ENCODE measurements at places on chromosomes 11 and 22.
A peak's percentile ranks its signal among the peaks of the same experiment; 100 is the strongest.

DNA sequence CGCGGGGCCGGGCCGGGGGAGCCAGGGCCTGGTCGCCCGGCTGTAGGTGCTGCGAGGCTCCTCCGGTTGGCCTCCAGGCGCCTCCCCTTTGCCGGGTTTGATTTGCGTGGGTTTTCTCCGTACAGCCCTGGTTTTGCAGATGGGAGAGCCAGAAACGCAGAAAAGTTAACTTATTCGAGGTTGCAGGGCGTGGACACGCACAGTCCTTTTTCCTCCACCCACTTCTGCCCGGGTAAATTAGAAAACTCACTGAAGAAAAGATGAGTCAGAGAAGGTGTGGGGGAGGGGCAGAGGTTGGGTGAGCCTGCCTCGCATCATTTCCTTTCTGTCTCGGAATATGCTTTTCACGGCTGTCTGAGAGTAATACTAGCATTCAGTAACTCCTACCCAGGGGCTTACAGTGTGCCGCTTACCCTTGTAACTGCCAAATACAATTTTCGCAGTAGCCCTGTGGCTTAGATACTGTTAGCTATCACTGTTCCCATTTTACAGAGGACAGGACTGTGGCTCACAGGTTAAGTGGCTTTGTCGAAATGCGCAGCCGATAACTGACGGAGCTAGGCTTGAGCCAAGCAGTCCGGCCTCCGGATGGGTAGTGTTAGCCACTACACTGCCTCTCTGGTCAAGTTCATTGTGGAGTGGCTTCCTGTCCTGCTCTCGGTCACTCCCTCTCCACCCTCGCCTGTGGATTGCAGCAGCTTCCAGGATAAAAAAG lies 812 bp downstream of the FADD start:
- DNase-seq = peak; percentile 2

DNA sequence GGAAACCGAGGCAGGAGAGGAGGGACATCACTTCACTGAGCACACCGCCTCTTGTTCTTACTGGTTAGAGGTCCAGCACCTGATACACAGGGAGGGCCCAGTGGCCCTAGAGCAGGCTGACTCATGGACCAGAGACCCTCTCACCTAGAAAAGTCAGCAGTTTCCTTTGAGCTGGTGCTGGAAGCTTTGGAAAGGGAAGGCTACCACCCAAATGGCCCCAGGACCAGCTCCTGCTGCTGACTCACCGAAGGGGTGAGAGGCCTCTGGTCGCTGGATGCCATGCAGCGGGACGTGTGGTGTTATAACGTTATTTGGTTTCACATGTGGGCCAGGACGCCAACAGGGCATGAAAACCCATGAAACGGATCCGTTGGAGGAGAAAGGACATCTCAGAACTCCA lies 3.8 kb downstream of the NADSYN1 start:
- DNase-seq = no peak

DNA sequence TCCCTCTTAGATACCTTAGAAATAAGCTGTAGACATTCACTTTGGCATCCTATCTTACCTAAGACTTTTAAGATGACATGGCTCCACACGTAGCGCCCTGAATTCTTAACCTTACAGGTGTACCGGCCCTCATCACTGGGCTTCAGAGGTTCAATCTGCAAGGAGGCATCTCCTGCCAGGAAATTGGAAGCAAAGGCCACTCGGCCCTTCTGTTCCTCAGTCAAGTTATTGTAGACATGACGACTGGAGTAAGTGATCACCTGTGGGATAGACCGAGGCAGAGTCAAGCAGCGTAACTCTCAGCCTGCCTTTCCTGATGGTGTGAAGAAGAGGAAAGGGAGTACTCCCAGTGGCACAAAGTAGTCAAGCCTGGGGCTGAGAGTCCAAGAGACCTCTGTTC lies 22.5 kb upstream of the HSPA8 start:
- no peak for DNase-seq

GRCh38 chr11:121615501-121615900 lies 162.7 kb upstream of the SORL1-AS1 start:
- no peak for DNase-seq
